PC-9 (cell line): ENCODE measurements at places on chromosomes 13 and 19.
A peak's percentile ranks its signal among the peaks of the same experiment; 100 is the strongest.

- no peak for DNase-seq
Observed at GRCh38 chr19:35171730-35172129, 17.2 kb downstream of the FXYD5 start.

DNA sequence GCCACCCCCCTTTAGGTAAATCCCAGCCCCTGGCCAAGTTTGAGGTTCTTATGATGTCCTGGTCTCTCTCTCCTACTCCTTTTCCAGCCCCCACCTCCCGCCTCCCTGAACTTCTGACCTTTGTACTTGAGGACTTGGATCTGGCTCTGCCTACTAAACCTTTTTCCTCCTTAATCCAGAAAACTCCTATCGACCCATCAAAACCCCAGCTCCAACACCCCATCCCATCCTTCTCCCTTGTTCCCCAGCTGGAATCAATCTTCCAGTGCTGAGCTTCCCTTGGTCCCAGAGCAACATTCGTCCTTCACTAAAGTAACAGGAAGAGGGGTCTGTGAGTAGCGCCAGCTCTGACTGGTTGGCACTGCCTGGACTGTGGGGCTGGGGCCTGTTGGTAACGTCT is 17.3 kb upstream of the UQCR11 start:
- no peak for DNase-seq

GRCh38 chr19:43462785-43463380 is 2.5 kb downstream of the LYPD3 start:
- DNase-seq, result no peak

DNA sequence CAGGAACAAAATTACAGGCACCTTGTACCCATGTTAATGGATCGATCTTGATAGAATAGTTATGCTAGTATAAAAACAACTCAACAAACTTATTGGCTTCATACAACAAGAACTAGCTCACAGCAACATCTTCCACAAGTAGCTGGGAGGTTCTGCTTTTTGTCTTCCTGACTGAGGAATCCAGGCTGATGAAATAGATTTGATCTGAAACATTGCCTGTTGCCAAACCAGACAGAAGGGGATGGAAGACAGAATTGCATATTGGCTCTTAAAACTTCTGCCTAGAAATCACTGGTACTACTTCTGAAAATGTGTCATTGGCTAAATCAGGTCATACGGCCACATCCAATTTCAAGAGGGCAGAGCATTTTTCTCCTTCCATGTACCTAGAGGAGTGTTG is 267.3 kb downstream of the RFC3 start:
- DNase-seq, result no peak

GRCh38 chr13:23541221-23541824 is 28.9 kb upstream of the TNFRSF19 start:
- DNase-seq, result no peak

DNA sequence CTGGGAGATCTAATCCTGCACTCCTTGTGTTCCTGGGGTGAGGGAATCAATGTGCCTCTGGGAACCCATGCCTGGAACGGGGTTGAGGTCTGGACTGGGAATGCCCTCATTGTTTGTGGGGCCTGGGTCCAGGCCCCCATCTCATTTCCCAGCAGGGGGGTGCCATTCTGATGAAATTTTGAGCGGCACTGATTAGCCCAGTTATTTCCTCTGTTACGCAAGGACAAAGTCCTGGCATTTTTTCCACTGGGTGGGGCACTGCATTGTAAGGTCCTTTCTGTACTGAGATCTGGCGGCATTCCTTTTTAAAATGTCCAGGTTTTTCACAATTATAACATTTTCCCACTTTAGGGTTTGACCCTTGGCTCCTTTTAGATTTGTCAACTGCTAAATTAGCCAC is 14.8 kb downstream of the FPR3 start:
- DNase-seq, result no peak

GRCh38 chr13:94996445-94996844 is 284.1 kb upstream of the SOX21 start:
- no peak for DNase-seq

DNA sequence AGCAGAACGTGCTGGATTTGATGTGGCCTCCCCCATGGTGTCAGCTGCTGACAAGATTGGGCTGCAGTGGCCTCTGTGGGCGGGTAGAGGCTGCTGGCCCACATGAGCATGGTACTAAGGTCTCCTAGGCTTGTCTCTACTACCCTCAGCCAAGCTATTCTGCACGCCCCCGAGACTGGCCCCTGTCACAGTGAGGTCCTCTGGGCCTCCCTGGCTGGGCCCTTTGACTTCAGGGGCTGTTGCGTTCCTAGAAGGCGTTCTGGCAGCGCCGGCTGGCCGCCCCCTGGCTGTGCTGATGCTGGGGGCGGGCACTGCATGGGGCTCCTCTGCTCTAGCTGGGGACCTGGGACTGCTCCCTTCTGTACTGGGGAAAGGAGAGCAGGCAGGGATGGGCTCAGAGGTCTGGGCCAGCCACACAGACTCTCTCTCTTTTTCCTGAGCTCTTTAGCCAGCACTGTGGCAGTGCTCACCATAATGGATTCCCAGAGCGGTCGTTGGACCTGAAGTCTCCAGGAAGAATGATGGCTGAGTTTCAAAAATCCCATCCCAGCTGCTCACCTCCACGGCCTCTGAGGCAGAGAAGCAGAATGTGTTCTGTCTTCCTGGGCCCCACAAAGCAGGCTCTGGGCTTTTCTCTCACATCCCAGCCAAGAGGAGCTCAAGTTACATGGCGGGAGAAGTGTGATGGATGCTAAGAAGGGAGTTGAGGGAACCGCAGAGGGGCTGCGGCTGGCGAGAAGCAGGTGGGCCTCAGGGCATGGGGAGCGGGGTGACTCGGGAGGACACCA is 32.3 kb downstream of the TSSK6 start:
- no peak for DNase-seq

GRCh38 chr13:38103851-38104250 is 234.3 kb upstream of the TRPC4 start:
- DNase-seq, result no peak

DNA sequence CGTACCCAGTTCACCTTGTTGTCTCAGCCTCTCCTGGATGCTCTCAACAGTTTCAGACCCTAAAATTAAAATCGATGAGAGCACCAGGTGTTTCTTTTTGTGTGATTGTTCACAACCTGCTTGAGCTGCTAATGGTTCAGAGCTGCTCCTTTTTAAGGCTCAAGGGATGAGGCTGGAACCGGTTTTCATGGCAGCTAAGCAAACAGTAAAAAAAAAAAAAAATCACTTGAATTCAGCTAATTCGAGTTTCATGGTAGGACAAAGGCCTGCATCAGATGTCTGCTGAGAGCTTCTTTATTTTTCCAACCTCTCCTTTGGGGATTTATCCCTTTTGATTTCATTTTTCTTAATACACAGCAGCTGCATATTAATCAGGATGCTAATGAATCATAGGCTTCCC is 6.5 kb downstream of the SYCE2 start:
- DNase-seq, result no peak

DNA sequence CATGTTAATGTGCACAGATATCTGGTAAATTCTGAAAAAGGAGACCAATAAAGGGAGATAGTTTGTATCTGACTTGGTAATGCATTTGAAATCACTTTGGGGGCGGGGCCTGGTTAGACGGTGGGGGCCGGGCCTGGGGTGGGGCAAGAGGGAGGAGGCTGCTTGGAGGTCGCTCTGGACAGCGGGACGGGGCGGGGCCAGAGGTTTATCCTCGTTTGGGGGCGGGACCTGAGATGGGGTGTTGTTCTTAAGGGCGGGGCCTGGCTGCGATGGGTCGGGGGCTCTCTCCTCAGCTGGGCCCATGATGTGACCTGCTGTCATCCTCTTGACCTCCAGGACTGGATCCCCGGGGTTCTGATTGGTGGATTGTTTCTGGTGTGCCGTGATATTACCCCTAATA is 4.9 kb upstream of the ZNF808 start:
- no peak for DNase-seq

- DNase-seq, result no peak
Observed at GRCh38 chr13:31016342-31017325, 84.2 kb downstream of the TEX26 start.

DNA sequence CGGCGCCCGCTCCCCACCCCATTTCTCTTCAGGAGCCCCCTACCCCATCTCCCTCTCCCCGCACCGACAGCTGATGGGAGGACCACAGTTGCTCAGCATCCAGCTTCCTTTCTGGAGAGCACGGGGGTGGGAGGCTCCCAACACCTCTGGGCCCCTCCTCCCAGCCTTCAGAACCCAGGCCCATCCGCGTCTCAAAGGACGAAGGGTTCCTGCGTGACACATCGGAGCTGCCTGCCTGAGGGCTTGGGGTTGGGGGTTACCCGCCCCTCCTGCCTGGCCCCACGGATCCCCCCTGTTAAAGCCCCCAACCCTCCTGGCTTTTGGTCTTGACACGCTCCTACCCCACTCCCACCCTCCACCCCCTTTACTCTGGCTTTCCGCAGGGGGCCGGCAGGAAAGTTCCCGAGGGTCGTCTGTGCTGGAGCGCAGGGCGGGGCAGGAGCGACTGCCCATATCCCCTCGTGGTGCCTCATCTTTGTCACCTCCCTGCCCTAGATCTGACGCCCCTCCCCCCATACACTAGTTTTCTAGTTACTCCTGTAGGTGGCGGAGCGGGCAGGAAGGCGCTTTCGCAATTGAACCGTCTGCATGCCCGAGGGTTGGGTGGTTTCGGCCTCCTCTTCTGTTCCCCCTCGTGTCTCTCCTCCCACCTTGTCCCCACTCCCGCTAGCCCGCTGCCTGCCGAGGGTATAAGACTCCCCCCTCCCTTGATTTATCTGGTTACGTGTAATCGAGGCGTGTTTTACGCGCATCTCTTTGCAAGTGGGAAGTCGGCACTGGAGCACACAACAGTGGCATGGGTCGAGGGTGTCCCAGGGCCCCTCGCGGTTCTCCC is 924 bp downstream of the TRAPPC5 start:
- peak; percentile 60 for DNase-seq

DNA sequence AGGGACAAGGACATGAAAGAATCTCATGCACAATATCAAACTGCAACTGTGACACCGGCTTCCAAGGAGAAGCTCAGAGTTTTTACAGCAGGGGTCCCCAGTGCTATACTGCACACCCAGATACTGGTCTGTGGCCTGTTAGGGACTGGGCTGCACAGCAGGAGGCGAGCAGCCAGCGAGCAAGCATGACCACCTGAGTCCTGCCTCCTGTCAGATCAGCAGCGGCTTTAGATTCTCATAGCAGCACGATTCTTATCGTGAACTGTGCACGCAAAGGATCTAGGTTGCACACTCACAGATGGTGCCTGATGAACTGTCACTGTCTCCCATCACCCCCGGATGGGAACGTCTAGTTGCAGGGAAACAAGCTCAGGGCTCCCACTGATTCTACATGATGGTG is 13.1 kb upstream of the CD22 start:
- DNase-seq, result no peak

GRCh38 chr19:10551698-10552301 is 8.1 kb downstream of the ATG4D start:
- DNase-seq, result peak; percentile 72

GRCh38 chr13:27446986-27447583 is 3.3 kb downstream of the MTIF3 start:
- no peak for DNase-seq

GRCh38 chr13:22262001-22262885 is 591.4 kb downstream of the FGF9 start:
- no peak for DNase-seq

DNA sequence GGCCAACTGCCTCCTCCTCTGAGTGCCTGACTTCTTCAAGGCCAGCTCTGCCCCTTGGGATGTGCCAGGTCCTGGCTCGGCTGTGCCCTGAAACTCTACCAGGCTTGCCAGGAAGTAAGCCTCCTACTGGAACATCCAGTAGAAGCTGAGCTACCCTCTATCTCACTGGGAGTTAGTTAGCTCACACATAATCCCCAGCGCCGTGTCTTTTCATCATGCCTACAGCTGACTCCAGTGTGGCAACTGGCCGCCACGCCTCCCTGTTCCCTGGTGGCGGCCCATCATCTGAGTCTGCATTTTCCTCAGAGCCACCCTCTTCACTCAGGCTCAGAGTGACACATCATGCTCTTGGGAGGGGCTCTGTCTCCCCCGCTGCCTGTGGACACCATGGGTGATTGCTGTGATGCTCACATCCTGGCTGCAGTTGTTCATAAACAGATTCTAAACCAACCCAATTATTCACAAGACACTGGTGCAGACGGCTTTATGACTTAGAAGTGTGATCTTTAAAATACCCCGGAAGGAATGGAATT is 131.9 kb upstream of the IRS2 start:
- no peak for DNase-seq

GRCh38 chr19:10306327-10306726 is 3.3 kb downstream of the ZGLP1 start:
- DNase-seq, result no peak

- no peak for DNase-seq
Observed at GRCh38 chr19:33649627-33650305, 28.0 kb downstream of the CHST8 start.

DNA sequence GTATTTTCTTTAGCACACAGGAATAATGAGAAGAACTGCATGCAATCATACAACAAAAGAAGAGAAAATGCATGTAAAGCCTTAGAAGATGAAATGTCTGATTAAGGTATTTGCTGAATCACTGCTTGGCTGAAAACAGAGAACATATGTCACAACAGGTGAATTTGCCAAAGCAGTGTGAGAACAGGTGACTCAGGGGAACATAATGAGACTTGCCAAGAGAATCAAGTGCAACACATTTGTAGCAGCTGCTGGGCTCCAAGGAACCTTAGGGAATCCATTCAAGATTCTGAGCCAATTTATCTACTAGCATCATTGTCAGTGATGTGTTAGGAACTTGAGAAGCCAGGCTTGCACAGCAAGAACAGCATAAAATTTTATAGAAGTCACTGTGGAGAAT is 273.1 kb downstream of the PCDH20 start:
- DNase-seq, result no peak

GRCh38 chr13:30138511-30138910 is 168.8 kb downstream of the KATNAL1 start:
- DNase-seq, result no peak

- no peak for DNase-seq
Observed at GRCh38 chr13:103029798-103030197, 36.4 kb downstream of the SLC10A2 start.

DNA sequence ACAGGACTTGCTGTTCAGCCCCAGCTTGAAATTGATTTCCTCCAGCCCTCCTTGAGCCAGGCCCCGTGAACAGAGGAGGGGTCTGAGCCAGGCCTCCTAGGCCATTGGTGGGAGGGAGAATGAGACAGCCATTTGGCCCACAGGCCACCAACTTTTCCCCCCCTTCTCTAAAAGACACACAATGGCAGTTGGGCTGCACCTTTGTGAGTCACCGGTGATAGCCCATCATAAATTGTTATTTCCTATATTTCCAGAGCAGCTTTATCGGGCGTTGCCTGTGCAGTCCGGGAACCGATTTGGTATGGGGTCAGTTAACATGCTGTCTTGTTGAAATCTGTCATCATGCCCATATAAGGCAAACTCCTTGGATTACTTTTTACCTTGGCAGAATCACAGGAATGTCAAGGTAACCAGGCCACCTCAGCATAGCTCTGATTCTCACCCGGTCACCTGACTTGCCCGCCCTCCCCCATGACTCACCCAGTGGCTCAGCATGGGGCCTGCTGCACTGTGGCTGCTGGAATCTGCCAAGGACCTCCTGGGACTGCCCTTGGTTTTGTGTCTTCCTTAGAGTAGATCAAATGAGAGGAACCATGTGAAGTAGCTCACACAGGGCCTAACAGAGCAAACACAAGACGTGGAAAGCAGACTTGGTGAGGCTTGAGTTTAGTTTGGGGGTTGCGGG is 36.1 kb downstream of the ACTN4 start:
- DNase-seq, result peak; percentile 97
